Gastrocnemius medialis (tissue), 4 donors: ENCODE measurements at places on chromosomes 6 and 20. TPM values are rescaled to one million over a fixed set of nuclear protein-coding genes. Genes with fewer than 3 reads are reported as not detected.

The BHLHE23 gene
- not detected for total RNA-seq

DNA sequence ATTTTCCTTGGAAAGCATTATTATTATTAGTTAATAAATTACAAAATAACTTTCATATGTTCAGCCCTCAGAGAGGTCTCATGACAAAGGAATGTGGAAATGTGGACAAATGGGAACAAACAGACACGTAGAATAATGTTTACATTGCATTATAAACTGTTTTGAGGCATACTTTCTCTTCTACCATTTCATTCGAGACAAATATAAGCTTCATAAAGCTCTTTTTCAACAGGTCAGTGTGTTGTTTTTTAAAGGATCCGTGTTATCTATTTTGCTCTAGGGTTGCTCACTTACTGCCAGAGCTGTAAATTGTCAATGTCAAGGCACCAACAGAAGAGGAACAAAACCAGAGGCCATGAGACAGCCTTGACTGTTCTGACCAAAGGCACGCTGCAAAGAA, 256.8 kb downstream of the PHACTR1 start:
- no peak overlapping the region for H3K4me3 ChIP-seq
- no peak for DNase-seq
- no peaks in the 10 kb centered on the region for H3K36me3 ChIP-seq
- no peaks in the 10 kb centered on the region for H3K4me1 ChIP-seq
- H3K27me3 ChIP-seq: no peaks in the 10 kb centered on the region

DNA sequence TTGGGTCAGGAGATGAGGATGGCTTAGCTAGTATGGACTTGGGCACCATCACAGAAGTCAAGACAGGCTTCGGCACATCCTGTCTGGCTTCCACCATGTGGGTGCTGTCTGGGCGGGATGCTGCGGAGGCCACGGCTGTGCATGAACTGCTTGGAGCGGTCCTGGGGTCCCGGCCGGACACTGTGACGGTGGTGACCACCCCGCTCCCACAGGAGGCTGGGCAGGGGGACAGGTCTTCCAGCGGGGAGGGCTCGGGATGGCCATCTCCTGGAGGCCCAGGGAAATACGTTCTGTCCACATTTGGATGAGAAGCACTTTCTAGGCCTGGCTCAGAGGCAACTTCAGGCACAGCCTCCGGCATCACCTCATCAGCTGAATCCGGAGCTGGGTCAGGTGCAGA, 32.1 kb upstream of the TCFL5 start:
- DNase-seq: no peak
- no peaks in the 10 kb centered on the region for H3K27me3 ChIP-seq
- peaks cover 4% of the 10 kb centered on the region for H3K36me3 ChIP-seq
- no peaks in the 10 kb centered on the region for H3K4me1 ChIP-seq

GRCh38 chr20:50003253-50003656, 20.5 kb downstream of the SNAI1 start:
- no peak overlapping the region for H3K4me3 ChIP-seq
- no peak for DNase-seq
- peaks cover 12% of the 10 kb centered on the region for H3K4me1 ChIP-seq
- H3K36me3 ChIP-seq: no peaks in the 10 kb centered on the region
- no peaks in the 10 kb centered on the region for H3K27me3 ChIP-seq

DNA sequence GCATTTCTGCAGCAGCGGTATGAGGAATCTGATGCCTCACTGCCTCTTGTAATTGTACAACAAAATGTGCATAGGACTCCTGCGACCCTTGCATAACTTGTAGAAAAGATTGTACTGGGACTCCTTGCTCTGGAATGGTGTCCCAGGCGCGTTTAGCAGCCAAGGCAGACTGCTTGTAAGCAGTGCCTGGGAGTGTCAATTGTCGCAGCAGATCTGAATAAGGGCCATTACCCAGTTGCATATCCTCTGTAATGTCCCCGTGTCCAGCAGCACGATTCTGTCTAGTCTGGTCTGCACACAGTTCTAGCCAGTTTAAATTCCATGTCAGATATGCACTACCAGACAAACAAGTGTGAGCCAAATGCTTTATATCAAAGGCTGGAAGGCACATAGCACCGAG, 70.7 kb upstream of the BTN3A2 start:
- H3K27me3 ChIP-seq: no peaks in the 10 kb centered on the region
- H3K4me3 ChIP-seq: no peak overlapping the region
- H3K4me1 ChIP-seq: peaks cover 44% of the 10 kb centered on the region
- peak overlapping the region; percentile 94 for H3K27ac ChIP-seq
- DNase-seq: peak; percentile 60

DNA sequence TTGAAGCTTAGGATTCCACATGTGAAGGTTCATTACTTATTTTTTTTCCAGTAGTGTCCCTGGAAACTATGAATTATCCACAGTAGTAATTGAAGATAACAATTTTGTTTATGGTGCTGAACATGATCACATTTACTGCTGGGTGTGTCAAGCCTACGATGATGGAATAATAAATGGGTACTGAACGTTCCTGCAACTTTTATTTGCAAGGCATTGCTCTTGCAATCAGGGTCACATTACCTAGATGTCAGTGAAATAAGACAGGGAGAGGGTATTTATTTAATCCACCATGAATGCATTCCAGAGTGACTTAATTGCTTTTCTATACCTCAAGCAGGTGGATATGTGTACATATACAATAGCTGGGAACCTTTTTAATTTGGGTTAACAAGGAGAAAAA, 27.0 kb upstream of the MLIP start:
- no peaks in the 10 kb centered on the region for H3K27me3 ChIP-seq
- peaks cover 59% of the 10 kb centered on the region for H3K4me1 ChIP-seq
- peak overlapping the region; percentile 90 for H3K27ac ChIP-seq
- H3K36me3 ChIP-seq: no peaks in the 10 kb centered on the region
- H3K4me3 ChIP-seq: peak overlapping the region; percentile 37
- peak; percentile 45 for DNase-seq

The TMX4 gene
- 65.3 TPM for total RNA-seq

DNA sequence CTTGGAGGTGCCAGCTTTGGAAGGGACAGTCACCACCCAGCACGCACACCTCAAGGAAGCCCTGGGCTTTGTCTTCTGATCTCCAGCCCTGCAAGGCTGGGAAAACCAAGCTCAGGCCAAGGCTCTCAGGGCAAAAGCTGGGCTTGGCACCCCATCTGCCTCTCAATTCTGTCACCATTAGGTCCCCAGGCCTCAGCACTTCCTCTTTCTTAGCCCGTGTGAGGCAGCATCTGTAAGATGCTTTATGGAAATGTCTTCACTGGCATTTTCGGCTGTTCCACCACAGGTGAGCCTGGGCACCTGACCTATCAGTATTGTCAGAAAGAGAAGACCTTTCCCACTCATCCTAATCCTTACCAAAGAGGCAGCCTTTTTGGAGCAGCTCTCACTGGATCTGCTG, 24.6 kb downstream of the GMEB2 start:
- no peak overlapping the region for H3K4me3 ChIP-seq
- no peaks in the 10 kb centered on the region for H3K36me3 ChIP-seq
- no peaks in the 10 kb centered on the region for H3K27me3 ChIP-seq
- no peaks in the 10 kb centered on the region for H3K4me1 ChIP-seq

The SCRT2 gene
- total RNA-seq: not detected
